GM12878 (cell line): ENCODE measurements at places on chromosomes 6 and 20.

- no peak for DNase-seq
Observed at GRCh38 chr6:15837205-15837604, 174.4 kb upstream of the DTNBP1 start.

DNA sequence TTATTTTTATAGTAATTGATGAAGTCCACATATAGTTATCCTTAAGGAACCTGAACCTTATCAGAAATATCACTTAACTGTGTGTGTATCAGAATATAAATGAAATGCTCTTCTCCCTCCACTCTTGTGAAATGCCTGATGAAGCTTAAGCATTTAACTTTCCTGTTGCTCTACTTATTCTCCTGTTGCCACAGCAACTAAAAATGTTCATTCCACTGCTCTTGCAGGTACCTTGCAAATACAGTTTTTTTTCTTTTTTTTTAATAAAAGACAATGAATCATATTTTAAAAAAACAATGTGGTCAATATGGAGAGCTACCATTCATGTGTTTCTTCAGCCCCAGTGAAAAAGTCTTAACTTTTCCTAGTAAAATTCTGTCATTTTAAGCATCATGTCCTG, 210.3 kb downstream of the RFPL4B start:
- no peak for DNase-seq

- no peak for DNase-seq
Observed at GRCh38 chr6:87799651-87800050, 97.6 kb upstream of the AKIRIN2 start.

DNA sequence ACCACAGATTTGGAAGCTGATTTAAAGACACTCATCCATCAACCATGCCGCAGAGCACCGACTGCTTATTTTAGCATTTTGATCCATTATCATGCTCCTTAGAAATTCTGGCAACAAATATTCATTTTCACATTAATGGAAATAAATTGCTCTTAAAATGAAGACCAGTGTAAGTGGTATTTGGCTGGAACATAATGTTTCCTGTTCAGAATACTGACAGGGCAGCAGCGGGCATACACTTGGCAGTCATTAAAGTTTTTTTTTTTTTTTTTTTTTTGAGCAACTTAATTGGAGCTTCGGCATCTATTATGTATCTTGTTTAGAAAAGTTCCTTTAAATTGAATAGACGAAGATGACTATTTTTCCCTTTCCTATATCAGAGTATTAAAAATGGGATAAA, 47.4 kb downstream of the MAP3K5 start:
- DNase-seq, result no peak

GRCh38 chr20:32792731-32793458, 26.9 kb upstream of the MAPRE1 start:
- DNase-seq, result no peak

- no peak for DNase-seq
Observed at GRCh38 chr20:54103762-54104600, 33.6 kb upstream of the BCAS1 start.

- no peak for DNase-seq
Observed at GRCh38 chr6:22306741-22307466, 10.1 kb upstream of the PRL start.

DNA sequence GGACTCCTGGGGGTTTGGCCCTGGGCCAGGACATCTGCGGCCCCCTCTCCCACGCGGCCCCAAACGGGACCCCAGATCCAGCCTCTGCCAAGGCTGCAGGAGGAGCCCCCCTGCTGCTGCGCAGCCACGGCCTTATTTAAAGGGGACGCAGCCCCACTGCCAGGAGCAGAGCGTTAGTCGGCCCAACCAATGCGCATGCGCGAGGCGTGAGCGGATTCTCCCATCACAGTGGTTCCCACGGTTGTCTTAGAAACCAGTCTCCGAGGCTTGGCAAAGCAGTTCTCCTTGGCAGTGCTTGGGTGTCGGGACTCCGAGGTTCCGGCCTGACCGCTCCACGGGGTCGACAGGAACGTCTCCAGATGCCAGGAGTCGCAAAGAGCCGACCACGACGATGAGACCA, 288.3 kb upstream of the ZNF337 start:
- DNase-seq, result no peak

DNA sequence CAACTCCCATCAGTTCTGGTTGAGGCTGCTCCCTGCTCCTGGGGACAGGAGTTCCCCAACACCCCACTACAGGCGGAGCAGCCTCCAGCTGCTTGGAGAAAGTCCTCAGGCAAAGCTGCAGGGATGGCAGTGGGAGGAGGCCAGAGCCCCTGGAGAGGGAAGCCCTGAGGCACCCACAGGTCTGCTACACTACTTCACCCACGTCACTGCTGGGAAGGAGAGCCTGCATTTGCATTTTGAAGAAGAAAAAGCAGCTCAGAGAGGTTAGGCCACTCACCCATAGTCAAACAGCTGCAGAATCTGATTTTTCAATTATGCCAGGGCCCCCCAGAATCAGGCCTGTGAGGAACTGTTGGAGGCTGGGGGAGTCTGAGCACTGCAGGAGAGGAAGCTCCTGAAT, 17.2 kb downstream of the BFSP1 start:
- DNase-seq, result no peak

DNA sequence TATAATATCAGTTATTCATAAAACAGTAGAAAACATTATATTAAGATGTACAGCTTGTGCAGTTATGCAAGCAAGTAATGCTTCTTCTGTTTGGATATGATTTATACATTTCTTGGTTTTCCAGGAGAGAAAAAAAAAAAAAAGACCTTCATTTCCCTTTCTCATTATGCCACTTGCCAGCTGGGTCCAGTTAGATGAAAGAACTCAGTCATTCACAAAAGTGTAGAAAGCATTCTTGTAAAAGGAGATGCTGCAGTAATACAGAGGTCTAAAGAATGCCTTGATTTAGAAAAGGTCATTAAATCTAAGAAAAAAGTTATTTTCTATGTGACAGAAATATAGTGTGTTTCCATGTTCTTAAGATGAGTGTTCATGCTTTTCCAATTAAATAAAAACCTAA, 7.4 kb downstream of the PDE7B start:
- DNase-seq, result no peak

DNA sequence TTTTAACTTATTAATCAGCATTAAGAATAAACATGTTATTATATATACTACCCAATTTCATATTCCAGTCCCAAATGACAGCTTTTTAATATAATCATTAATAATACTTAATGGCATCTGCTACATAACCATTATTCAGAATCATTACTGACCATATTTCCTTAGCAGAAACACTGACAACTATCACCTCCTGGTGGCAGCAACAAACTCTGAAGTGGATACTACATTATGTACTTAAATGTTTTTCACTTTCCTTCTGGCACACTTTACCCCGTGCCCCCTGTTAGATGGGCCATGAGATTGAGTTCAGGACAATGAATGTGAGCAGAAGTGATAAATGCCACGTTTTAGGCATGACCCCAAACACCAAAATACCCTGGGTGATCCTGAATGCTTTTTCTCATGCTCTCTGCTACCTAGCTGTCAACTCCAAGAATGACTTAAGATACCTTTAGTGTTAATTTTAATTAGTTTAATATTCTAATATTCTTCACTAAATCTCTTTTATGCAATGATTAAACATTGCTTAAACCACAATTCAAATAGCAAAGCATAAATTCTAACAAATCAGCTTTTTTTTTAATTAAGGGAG, 77.1 kb downstream of the LMBRD1 start:
- DNase-seq, result no peak

GRCh38 chr6:53659458-53659857, 6.1 kb downstream of the KLHL31 start:
- no peak for DNase-seq

GRCh38 chr6:119479860-119480655, 130.5 kb upstream of the MAN1A1 start:
- no peak for DNase-seq

GRCh38 chr6:47832386-47833100, 50.7 kb downstream of the OPN5 start:
- DNase-seq, result no peak

DNA sequence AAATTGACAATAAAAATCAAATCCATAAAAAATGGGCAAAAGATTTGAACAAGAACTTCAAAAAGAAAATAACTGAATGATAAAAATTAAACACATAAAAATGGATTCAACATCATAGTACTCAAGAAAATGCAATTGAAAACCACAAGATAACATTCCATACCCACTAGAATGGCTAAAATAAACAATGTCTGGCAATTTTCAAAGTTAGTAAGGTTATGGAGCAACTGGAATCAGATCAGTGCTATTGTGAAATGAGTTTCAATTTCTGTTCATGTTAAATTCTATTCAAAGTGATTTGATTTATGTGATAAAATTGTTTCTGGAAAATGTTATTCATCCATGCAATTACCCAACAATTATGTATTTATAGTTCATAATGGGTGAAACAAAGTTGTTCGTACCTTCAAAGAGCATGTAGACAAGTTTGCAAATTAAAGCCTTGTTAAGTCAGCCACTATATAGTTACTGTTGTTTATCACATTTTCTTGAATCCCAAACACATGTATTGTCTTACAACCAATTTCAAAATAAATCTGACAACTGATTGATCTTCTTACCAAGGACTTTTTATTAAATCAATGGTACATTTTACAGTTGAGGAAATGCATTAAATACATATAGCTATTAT, 151.5 kb upstream of the CENPW start:
- DNase-seq, result no peak

DNA sequence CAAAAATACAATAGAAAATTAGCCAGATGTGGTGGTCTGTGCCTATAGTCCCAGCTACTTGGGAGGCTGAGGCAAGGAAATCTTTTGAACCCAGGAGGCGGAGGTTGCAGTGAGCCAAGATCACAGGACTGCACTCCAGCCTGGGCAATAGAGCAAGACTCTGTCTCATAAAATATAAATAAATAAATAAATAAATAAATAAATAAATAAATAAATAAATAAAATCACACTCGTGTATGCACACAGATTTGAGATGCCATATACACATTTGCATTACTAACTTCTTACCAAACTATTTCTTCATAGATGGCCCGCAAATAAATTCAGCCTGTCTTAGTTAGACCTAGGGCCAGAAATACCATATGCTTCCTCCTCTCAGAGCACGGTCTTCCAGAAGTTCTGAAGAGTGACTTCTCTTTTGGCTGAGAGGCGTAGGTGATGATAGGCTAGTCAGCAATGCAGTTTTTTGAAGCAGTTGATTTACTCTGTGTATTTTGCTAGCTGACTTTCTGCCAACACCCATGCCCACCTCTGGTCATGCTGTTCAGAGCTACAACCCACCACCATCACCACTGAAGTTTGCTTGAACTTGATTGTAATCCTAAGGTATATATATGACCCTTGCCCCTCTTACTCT, 150.1 kb downstream of the SASH1 start:
- DNase-seq, result no peak

DNA sequence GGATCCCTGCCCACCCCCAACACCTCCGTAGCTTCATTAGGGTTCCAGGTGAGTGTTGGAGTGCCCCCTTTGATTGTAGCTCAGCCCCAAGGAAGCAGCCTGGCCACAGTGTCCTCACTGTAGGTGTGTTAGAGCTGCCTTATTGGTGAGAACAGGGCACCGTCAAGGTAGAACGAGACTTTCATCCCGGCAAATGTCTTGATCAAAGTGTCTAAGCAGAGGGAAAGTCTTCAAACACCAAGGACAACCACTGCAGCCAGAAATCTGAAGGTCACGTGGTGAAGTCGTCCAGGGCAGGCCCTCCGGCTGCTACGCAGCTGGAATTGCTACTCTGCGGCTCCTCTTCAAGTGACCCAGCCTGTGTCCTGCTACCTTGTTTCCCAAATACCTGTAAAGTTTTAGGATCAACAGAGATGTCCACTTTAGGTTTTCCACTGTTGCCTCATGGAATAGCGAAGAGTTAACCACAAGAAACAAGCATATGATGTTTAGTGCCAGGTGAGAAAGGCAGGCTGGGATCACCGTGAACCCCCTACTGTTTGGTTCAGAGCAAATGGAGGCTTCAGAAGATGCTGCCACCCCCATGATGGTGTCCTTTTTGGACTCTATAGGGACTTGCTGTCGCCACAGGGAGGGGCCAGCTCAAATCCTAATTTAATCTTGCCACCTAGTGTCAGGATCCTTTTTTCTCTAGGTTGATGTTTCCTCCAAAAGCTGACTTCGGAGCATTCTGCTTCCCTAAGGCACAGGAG, 1.7 kb upstream of the DLL1 start:
- no peak for DNase-seq

DNA sequence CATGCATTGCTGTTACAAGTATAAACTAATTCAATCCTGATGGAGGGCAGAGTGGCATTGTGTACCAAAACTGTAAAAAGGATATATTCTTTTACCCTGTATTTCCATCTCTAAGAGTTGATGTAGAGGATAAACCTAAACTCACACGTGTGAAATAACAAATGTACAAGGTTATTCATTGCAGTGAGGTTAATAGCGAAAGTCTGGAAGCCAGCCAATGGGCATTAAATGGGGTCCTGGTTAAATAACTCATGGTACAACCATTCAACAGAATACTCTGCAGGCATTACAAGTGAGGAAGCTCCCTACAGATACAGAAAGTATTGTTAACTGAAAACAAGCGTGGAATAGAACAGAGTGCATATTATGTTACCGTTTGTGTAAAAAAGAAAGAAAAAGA, 56.9 kb downstream of the BCAS1 start:
- no peak for DNase-seq

DNA sequence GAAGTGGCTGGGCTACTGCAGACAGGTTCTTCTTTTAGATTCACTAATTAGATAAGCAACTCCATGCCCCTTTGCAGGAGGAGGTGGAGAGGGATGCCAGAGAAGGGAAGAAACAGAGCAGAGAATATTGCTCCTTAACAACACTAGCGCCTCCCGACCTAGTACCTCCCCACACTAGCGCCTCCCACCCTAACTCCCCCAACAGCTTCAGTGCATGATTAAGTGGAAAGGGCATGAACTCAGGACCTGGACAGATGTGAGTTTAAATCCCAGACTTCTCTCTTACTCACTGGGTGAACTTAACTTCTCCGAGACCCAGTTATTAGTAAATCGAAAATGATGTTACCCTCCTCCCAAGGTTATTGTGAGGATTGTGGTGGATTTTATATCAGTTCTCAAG, 25.7 kb downstream of the STX11 start:
- DNase-seq, result no peak

GRCh38 chr20:58599966-58600365, 51.1 kb upstream of the STX16 start:
- no peak for DNase-seq

GRCh38 chr6:40426346-40427066, 160.7 kb downstream of the LRFN2 start:
- no peak for DNase-seq

- no peak for DNase-seq
Observed at GRCh38 chr6:105991561-105992314, 94.4 kb upstream of the PRDM1 start.

DNA sequence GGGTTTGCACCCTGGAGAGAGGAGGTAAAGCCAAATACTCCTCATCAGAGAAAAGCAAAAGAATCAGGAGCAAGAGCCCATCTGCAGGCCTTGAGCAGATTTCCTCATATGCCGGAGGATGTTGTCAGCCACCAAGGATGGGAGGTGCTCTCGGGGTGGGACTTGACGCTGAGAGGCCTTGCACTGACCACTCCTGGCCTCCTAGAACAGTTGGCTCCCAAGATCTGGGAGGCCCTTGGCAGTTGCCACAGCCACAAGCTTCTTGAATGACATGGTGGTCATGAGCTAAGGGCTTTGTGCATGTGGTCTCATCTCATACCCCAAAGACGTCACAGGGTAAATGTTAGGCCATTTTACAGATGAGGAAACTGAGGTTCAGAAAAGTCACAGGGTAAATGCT, 75.2 kb upstream of the PMEPA1 start:
- no peak for DNase-seq

GRCh38 chr6:61203966-61204496, 1082.0 kb downstream of the KHDRBS2 start:
- DNase-seq, result no peak
